ENCODE measurements at places on chromosomes 11 and 22. TPM values are rescaled to one million over a fixed set of nuclear protein-coding genes. Genes with fewer than 3 reads are reported as not detected.
A peak's percentile ranks its signal among the peaks of the same experiment; 100 is the strongest.

DNA sequence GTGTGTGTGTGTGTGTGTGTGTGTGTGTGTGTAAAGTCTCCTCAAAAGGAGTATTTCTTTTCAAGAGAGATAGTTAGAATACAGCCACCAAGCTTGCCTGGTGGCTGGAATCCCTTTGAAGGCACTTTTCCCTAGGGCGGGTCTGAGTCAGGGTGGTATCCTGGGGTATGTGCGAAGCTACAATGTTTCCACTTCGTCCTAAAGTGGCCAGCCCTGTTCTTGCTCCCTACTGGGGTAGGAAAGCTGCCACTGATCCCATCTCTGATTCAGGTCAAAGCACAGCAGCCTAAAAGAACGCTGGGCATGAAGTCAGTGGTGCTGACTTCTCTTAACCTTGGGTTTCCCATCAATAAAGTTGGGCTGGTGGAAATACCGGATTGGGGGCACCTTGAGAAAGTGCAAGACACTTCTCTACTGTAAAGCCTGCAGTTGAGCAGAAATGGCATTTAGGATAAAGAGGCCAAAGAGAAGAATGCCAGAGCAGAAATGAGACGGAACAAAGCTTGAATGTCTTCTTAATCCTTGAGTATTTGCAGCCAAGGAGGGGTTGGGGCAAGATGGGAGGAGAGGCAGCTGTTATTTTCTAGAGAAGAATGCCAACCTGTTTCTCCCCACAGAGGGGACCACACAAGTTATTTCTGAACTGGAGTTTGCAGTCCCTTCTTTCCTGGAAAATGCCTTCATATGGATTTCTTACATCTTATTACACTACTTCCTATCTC lies 35.3 kb downstream of the ZNRF3 start:
- DNase-seq = no peak

Gene FAM180B
- total RNA-seq = 0.51 TPM

Gene FXYD6
- total RNA-seq = 246 TPM

DNA sequence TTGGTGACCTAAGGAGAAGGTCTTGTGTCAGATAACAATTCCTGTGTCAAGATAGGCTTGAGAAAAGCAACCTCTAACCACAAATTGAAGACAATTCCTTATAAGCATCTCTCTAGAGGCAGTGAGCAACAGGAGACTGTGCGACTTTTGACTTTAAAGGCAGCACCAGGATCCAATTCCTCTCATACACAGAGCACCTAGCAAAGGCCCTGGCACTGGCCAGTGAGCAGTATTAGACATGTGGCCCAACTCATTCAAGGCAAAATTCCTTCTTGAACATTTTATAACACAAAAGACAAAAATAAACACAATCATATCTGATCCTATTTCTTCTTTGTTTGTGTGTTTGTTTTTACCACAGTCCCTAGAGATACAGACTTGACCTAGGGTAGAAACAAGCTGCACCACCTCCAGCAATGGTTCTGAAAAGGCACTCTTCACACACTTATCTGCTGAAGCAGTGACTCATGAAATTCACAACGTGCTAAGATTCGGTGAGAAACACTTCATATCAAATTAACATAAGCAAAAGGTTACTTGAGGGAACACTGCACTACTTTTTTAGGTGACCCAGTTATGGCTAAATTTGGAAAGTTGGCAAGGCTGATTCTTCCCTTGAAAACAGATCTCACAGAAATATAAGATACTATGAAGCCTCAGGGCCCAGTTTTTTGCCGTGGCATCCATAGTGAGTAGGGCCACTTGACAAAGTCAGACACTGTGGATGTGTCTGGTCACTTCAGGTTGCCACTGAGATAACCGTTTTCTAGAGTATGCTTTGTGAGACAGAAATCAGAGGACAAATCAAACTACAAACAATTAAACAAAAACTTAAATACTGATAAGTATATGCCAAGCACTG lies 1018.9 kb downstream of the DLG2 start:
- DNase-seq = no peak

Gene KLHL35
- 0.25 TPM for total RNA-seq

Gene PHLDB1
- total RNA-seq = 79.4 TPM

Gene RPS6KA4
- total RNA-seq = 36.5 TPM

DNA sequence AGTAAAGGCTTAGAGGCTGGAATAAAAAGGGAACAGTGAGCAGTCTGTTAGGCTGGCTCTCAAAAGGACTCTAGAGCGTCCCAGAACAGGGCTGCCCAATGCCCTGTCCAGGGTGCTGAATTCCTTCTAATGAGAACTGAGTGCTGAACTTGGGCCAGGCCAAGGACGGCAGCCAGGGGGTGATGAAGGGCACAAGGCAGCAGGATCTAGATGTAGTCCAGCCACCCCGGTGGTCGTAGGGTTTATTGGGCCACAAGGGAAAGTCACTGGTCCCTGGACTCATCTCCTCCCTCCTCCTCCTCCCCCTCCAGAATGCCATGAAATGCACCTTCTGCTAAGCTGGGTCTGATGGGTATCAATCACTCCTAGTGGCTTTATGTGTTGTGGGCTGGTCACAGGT lies 19.2 kb downstream of the NPTXR start:
- peak; percentile 44 for DNase-seq

DNA sequence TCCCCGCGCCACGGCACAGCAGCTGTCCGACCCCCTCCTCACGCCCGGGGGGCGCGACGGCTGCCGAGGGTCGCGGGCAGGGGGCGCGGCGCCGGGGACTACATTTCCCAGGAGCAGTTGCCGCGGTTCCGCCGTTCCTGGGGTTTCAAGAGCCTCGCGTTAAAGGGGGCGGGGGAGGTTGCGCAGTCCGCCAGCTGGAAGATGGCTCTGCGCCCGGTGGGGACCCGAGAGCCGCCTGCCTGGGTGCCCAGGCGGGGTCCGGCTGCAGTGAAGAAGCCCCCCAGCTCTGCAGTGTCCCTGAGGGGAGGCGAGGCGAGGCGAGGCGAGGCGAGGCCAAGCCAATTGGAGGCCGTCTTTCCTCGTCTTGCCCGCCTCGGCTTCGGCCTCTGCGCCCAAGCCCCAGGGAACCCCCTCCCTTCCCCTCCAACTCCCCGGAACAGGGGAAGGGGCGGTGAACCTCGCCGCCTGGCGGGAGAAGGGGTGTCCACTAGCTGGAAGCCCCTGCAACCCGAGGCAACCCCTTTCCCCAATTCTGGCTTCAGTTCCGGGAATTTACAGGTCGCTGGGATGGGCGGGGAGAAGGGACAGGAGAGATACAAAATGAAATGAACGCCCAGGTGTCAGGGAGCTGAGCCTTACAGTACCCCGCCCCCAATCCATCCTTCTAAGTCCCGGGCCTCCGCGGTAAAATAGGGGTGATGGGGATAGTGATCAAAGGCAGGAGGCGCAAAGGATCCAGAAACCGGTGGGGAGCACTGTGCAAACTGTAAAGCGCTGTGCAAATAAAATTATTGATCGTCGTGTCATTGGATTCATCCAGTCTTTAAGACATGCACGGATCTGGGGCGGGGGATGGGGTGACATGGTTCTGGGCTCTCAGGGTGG lies 5.2 kb upstream of the GCAT start:
- DNase-seq = peak; percentile 79

DNA sequence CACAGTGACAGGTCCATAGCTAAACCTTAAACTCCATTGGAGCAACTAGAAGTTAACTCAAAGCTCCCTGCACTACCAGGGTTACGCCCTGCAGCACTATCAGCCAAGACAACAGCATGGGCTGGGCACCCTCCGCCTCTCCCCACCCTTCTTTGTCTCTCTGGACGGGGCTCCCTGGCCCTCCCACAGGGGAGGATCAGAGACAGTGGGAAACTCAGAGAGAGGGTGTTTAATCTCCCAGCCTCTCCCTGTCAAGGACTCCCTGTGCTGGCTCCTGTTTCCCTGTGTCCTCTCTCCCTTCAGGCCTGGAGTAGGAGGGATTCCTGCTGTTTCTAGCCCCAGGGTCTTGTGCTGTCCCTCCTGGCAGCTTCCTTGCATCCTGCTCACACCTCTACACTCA lies 56.9 kb upstream of the CSNK2A3 start:
- DNase-seq = no peak

DNA sequence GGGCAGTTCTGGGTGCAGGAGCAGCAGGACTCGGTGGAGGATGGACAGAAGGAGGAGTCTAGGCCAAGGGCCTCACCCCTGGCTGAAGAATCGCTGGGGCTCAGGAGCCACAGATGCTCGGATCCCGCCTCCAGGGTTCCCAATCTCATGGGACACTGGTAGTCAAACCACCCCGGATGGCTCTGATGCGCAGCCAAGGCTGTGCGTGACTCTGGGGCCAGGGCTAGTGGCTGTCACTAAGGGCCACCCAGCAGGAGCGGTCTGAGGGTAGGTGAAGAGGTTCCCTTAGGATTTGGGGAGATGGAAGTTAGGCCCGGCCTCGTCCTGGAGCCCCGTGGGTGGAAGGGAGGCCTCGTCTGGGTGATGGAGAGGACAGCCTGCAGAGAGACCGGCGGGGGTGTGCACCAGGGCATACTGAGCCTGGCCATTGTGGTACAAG lies 300.6 kb downstream of the TBC1D22A start:
- no peak for DNase-seq

DNA sequence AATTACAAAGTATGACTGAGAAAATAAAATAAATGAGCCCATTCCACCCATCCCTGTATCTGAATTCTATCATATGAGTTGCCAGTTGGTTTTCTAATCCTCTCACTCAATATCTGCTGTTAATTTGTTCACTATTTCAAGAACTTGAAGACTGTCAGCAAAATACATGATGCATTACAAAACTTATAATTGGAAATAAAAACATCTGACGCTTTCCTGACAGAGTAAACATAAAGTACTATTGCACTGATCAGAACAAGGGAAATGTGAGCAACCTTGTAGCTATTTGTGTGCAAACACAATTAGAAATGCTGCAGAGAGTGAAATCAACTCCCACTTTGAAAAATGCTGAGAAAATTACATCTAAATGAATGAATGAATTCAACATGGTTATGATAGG lies 97.1 kb downstream of the MPPED2 start:
- DNase-seq = no peak

DNA sequence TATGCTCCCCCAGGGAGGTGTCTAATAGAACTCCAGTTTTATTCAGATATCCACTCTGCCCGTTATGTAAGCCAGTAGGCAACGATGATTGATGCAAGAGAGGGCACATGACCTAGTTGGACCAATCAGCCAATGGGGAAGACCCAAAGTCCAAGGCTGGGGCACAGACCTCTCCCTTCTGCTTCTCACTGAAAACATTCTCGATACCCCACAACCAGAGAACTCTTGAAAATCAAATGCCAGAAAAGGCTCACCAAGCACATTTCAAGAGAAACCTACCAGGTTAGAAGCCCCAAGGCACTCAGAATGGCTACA lies 7.4 kb downstream of the HIRA start:
- no peak for DNase-seq

- no peak for DNase-seq
These were observed 300.2 kb downstream of the SHANK2 start for GRCh38 chr11:70952191-70952590.

DNA sequence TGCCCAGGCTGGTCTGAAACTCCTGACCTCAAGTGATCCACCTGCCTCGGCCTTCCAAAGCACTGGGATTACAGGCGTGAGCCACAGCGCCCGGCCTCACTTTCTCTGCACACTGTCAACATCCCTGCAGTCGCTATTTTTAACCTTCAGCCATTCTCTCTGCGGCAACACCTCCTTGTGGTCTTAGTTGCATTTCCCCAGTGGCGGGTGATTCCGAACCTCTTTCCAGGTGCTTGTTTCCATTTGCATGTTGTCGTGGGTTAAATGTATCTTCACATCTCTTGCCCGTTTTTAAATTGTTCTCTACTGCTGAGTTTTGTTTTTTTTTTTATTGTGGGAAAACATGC lies 2.2 kb upstream of the SCT start:
- DNase-seq = no peak

Gene PHETA2
- total RNA-seq = 13.0 TPM

Gene HOATZ
- total RNA-seq = not detected

DNA sequence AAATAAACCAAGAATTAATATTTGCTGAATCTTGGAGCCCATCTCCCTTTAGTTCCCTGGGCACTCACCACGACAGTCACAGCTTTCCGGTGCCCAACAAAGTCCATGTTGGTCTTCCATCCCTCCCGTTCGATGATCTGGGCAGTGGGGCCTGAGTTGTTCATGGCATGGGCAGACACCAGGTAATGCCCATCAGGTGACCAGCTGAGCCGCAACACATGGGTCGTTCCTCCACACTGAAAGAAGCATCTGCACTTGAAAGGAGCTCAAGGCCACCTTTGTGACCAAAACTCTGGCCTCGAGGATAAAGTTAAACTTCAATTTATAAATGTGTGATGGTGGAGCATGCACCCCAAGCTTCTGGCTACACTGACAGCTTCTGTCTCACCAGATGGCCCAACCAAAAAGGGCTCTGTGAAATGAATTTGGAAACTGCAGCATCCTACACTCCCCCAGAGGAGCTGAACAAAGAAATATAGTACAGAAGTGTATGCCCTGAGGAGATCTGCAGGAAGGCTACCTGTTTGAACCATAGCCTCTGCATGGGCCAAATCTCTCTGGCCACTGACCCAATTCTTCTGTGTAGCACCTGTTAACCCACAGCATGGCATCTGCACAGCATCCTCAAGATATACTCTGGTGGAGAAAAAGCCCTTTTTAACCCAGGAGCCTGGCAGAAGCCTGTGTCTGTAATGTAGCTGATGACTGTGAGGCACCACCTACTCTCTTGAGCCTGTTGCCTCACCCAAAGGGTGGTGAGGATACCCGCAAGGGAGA lies 37.1 kb downstream of the HIRA start:
- DNase-seq = no peak

GRCh38 chr22:40329466-40329865 lies 16.8 kb upstream of the ADSL start:
- DNase-seq = no peak

All from mucosa of descending colon (tissue), 3 donors.